ENCODE measurements at places on chromosomes 11 and 22.

GRCh38 chr11:86957976-86958646 lies 2.9 kb upstream of the FZD4 start:
- no peak for DNase-seq

- DNase-seq, result no peak
Measured at GRCh38 chr22:39469681-39470450, 13.1 kb downstream of the MGAT3 start.

- DNase-seq, result peak; percentile 53
Measured at GRCh38 chr22:29480512-29481264, 670 bp downstream of the NEFH start.

DNA sequence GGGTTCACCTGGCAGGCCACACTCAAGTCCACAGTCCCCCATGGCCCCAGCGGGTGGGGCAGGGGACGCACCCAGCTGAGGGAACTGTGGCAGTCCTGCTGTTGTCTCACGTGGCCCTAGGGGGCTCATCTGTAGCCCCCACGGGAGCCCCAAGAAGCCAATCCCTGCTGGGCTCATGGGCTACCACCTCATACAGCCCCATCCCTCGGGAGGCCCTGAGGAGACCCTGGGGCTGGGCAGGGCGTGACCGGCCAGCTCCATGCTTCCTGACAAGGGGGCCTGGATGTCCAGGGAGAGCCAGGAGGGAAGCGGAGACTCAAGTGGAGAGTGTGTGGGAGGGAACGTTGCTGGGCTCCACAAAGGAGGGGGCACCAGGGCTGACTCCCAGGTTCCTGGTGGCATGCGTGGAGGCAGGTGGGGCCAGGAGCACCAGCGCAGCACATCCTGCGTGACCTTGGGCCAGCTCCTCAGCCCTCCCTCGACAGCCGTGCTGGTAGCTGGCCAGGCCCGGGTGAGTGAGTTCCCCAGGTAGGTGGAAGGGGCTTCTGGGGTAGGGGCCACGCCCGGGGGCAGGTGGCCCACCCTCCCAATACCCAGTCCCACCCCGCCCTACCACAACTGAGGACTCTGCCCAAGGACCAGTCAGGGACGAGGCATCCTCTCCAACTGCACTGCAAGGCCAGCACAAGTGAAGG lies 7.9 kb downstream of the RTN4R start:
- DNase-seq, result no peak

DNA sequence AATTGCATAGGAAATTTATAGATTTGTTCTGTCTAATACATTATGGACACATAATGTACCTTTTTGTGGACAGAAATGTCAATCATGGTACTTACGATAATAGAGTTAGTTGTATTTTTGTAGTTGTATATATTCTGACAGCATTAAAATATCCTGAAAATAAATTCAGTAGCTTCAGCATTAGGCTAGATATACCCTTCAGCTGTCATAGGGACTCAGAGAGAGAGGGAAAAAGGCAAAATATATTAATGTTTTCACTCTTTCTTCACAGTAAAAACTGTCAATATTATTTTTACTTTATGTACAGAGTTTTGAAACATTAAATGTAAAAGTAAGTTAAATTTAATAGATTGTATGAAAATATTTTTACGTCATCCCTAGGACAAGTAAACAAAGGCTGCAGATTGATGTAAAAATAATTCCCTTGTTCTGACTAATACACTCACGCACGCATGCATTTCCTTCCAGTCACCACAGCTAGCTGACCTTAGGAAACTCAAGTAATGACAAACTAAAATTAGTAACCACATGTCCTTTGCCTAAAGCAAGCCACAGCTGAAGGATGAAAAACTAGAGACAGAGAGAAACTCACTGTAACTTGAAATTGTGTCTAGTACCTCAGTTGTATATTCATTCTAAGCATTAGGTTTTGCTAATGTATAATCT lies 104.7 kb upstream of the CARD18 start:
- DNase-seq, result no peak
